ENCODE measurements at places on chromosomes 5 and 9.

GRCh38 chr9:87378676-87379075 is 119.0 kb upstream of the DAPK1 start:
- no peak for DNase-seq

DNA sequence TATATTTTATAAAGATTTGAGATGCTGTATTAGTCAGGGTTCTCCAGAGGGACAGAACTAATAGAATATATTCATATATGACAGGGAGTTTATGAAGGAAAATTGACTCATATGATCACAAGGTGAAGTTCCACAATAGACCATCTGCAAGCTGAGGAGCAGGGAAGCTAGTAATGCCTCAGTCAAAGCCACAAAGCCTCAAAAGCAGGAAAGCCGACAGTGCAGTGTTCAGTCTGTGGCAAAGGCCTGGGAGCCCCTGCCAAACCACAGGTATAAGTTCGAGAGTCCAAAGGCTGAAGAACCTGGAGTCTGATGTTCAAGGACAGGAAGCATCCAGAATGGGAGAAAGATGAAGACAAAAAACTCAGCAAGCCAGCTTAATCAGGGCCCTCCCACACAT is 382.2 kb downstream of the LRRC70 start:
- no peak for DNase-seq

- no peak for DNase-seq
These were observed 23.2 kb downstream of the STXBP1 start for GRCh38 chr9:127635201-127635735.

- DNase-seq: no peak
These were observed 2.1 kb downstream of the ZDHHC11 start for GRCh38 chr5:848671-849111.

DNA sequence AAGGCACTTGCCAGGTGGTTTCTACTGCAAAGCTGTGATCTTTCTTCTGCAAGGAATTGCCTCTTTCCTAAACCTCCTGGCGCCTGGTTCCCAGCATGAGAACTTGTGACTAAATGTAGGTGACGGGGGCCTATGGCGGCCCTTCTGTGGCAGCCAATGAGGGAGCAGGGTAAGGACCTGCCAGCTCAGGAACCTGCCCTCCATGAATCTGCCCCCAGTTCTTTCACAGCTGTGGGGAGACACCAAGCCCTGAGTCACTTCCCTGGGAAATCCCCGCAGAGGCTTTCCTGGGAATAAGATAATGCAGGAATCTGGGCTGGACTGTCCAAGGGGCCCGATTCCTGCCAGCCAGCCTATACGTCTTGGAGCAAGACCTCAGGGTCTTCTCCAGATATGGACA is 56.7 kb upstream of the CTNNA1 start:
- DNase-seq: no peak

- DNase-seq: no peak
These were observed 189.1 kb upstream of the CDH12 start for GRCh38 chr5:23042226-23042625.

DNA sequence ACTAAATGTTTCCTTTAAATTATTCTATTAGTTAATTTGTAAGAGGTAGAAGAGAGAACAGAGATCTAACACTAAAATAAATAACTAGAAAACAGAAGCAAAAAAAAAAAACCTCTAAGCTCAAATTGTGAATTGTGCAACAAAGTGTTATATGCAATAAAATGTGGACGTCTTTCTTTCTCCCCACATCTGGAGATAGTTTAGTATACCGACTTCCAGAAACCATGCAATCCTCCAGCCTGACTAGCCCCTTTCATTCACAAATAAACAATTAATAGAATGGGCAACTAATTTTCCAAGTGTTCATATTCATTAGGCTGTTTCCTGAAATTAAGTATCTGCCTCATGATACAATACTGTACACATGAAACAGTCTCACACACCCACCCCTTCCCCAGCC is 258.5 kb downstream of the BNC2 start:
- no peak for DNase-seq

GRCh38 chr9:121707477-121708424 is 56.3 kb downstream of the DAB2IP start:
- no peak for DNase-seq

DNA sequence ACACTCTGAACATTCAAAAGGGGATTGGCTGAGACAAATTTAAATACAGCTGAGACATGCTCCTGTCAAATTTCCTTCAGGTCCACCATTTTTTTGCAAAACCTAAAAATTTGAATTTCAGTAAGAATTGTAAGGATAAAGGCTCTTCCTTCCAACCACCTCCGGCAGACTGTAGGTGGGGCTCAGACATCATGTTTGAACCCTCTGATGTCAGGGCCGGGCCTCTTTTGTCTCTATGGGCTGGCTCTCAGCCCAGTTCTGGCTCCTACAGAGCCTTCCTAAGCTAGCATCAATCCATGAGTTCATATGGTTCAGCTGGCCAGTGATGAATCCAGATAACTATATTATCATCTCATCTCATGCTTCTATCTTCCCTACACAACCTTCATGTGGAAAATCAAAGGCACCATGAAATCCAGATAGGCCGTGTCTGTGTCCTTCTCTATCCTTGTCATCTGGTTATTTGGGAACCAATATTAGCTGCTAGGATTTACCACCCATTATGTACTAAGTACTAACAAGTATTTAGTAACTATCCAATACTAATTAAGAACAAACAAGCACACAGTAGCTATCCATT is 44.2 kb downstream of the NIPSNAP3B start:
- no peak for DNase-seq

GRCh38 chr9:136653323-136654079 is 9.2 kb upstream of the EGFL7 start:
- no peak for DNase-seq

- DNase-seq: no peak
These were observed 205.8 kb downstream of the DEPDC1B start for GRCh38 chr5:60494144-60494543.

GRCh38 chr9:133959171-133959570 is 33.0 kb downstream of the VAV2 start:
- DNase-seq: no peak

DNA sequence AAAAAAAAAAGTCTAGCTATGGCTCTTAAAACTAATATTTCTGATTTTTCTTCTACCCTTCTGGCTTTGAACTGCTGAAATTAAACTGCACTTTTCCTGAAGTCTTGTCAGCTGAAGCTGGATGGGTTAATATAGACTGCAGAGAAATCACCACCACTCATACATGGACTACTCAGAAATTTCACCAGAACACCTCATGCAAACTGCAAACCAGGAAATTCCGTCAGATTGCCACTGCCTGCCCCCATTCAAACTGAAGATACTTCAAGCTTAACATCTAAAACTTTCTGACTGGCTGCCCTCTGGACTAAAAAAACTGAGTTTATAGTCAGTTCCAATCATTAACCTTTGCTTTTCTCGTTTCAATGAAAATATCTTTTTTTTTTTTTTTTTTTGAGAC is 11.6 kb upstream of the ANXA2R start:
- no peak for DNase-seq

- no peak for DNase-seq
These were observed 40.8 kb downstream of the GSN start for GRCh38 chr9:121308765-121309164.

GRCh38 chr5:68661237-68661636 is 432.6 kb upstream of the SLC30A5 start:
- no peak for DNase-seq

- no peak for DNase-seq
These were observed 609.8 kb downstream of the IRX1 start for GRCh38 chr5:4205398-4205797.

GRCh38 chr5:38008198-38008597 is 168.4 kb upstream of the GDNF start:
- no peak for DNase-seq

- DNase-seq: no peak
These were observed 362.1 kb downstream of the EBF1 start for GRCh38 chr5:158737536-158738027.

DNA sequence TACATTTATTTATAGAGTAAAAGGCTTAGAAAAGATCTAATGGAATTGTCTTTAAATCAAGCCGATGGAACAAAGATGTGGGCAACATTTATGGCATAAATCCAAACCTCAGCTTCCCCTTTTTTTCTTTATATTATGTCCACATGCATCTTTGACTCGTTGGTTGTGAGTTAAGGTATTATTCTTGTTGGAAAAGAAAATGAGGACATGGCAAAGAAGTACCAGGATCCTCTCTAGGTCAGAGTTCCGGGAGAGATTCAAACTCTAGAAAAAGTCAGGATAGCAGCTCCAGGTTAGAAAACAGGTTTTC is 508 bp upstream of the NME5 start:
- DNase-seq: no peak

- DNase-seq: no peak
These were observed 82.6 kb upstream of the COL5A1 start for GRCh38 chr9:134559013-134559412.

- no peak for DNase-seq
These were observed 24.5 kb upstream of the FCN1 start for GRCh38 chr9:134942011-134942787.

- DNase-seq: no peak
These were observed 54.7 kb downstream of the COL23A1 start for GRCh38 chr5:178535299-178536175.
